ENCODE measurements at places on chromosomes 3 and 15.

- no peak for DNase-seq
Measured at GRCh38 chr3:58955308-58955707, 94.5 kb downstream of the CFAP20DC start.

DNA sequence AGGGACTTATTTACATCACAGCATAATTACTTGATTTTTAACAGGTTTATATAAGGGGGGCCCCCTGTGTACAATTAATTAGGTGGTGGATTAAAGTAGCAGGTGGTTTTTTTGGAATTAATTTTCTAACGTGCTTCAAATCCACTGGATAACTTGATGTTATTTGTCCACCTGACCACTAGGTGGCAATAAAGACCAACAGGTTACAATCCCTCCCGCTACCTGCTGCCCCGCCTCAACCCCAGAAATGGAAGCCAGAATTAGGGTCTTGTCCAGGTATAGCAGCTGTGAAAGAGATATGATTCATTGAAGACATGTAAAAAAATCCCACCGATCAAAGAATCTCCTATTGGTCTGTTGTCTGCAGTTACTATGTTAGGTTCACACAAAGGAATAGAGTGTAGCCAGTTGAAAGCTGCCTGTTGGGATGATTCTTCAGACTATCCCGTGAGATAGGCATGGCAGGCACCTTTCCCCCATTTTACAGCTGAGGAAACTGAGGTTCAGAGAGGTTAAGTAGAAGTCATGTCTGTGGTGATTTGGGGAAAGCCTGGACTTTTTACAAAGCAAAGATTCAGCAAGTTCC lies 44.0 kb downstream of the MFSD1 start:
- no peak for DNase-seq

DNA sequence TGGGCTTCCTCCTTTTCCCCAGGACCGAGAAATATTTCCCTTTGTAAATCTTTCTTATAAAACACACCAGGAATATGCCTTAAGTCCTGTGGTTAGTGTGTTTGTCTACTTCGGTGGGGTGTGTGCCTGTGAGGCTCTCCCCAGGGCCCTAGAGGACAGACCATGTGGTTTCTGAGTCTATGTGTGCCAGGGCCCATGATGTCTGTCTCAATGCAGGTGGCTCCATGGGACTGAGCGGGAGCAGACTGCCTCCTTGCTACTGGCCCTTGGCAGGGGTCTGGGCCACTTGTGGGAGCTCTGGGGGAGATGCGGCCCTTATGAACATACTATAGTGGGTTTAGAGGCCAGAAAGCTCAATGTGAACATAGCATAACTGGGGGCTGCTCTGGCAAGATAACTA lies 37.6 kb downstream of the SCN5A start:
- DNase-seq = no peak

GRCh38 chr15:33293713-33294334 lies 16.9 kb upstream of the RYR3 start:
- DNase-seq = no peak

DNA sequence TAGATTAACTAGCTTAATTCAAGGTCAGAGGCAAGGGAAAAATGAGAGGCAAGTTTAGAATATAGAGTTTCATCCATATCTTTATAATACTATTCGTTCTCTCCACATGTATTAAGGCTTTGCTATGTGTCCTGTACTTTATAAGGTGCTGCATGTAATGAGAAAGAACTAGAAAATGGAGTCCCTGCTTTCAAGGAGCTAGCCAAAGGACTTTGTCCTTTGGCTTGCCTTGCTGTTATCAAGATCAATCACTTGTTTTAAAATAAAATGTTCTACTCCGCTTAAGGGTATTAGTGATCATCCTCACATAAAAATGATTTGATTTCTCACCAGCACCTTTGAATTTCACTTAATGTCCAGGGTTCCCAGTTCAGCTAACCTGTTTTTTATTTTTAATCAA lies 470.9 kb downstream of the WDR72 start:
- DNase-seq = no peak
